ENCODE measurements at places on chromosomes 2 and 18.

GRCh38 chr2:55880416-55881143 is 43.0 kb downstream of the EFEMP1 start:
- no peak for DNase-seq

DNA sequence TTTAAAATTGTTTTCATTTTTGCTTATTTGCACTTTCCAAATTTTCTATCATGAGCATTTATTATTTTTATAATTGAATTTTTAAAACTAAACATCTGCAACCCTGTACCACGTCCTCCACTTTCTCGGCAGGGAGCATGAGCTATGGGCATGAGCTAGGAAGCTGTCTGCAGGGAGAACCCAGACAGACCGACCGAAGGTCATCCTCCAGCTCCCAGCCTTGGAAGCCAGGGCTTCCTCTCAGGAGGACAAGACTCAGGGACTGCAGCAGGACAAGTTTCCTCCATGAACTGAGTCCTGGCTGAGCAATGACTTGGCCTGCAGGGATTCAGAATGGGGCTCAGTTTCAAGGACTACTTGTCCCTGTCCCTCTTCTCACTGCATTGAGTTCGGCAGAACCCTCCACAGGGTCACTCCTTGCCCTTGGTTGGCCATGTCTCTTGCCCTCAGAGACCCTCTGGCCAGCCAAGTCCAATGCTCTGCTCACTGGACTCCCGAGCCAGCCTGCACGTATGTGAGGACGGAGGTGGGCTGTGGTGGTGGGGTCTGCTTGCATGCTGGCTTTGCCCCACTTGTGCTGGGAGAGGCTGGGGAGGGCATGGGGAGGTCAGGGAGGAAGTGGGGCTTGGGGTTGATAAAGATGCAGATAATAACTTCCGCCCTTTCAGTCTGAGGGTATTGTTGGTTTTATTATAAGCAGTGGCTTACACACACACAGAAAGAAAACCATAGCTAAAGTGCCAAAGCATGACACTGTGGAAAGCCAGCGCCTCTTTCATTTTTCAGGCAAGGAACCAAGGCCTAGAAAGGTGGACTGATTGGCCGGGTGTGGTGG is 6.6 kb downstream of the NMUR1 start:
- no peak for DNase-seq

DNA sequence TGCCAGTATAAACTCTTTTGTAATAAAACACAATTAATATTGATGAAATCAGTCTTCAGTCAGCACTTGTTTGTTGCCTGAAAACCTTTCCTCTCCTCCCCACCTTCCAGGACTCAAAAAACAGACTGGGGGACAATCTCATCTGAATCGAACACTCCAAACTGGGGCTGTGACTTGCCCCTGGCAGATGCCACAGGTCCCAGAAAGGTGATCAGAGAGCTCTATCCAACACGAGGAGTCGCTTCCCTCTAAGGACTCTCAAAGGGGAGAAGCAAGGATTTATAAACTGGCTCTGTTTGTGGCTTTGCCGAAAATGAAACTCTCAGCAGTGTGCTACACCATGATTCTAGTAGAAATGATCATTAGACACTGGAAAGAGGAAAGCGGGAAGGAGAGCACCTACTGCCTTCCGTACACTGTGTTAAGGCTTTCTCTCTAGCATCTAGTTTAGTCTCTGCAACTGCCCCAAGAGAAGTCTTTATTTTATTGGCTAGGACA is 199.2 kb downstream of the TGIF1 start:
- DNase-seq = no peak

GRCh38 chr2:234019896-234020295 is 30.6 kb upstream of the SPP2 start:
- no peak for DNase-seq

DNA sequence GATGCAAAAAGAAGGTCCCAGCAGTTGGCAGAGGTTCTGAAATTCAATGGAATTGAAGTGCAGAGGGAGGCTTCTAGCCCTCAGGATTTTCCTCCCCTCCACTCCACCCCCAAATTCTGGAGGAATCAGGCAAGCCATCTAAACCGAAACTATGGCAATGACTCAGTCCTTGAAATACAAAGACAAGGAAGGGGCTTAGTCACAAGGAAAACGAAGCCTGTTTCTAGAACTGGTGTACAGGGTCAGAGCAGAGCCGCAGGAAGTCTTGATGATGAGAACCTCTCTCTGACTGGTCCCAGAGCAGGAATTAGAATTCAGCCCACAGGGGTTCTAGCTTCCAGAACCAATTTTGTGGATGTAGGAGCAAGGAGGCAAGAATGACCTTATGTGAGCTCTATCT is 111.7 kb upstream of the SCN1A start:
- DNase-seq = no peak

DNA sequence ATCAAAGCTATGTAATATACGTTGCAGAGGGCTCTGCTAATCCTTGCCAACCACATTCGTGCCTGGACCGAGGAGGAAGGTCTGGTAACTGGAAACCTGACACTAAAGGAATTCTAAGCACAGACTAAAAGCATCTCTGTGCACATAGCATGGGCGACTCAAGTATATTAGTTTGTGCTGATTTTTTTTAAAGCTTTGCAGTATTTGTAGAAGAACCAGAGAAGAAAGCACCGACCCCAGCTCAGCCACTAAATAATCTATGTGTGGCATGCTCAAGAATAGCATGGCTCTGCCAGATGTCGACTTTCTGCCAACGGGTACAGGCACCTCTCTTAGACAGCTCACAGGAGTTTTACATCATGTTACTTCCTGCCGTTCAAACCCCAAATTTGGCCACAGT is 73.2 kb upstream of the NRP2 start:
- no peak for DNase-seq

- no peak for DNase-seq
These were observed 402.0 kb upstream of the ACVR2A start for GRCh38 chr2:147442816-147443215.

DNA sequence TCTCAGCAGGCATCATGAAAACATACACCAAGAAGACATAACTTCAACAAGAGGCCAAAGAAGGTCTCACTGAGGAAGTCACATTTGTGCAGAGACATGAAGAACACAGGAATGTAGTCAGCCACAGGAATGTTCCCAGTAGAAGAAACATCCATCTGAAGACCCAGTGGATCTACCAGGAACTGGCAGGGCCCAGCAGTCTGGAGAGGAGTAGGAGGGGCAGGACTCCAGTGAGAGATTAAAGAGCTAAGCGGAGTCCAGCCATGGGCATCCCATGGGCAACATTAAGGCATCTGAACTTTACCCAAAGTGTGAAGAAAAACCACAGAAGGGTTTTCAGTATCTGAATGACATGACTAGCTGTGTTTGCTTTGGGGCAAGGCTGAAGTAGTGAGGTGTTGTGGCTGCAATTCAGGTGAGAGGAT is 103.1 kb downstream of the UPP2 start:
- DNase-seq = no peak

DNA sequence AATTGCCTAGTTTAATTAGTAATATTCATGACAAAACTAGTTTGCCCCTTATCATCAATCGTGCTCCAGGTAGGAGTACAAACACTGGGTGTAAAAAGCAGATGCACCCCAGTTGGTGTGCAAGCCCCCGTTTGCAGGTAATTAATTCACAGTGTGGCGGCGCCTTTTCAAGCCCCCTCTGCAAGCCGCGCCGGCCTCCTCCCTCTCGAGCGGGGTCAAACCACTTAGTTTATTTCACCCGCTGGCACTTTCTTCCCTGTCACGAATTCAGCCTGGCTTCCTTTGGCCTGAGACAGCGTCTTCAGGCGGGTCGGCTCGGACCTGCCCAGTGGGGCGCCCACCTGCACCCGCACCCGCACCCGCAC is 64.7 kb upstream of the MAPRE2 start:
- DNase-seq = no peak

DNA sequence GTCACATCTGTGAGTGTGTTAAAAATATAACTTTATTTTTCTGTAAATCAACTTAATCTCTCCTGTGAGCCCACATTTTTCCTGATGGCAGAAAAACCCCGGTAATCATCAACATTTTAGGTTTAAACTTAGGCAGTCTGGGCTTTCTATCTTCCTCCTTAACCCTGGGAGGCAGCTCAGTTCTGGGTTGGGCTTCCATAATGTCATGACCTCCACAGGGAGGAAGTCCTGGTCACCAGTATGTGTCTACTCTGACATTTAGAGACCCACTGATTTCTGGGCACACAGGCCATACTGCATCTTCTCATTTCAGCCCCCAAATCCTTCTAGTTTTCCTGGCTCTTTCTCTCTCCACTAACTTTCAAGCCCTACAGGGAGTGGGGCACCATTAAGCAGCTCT is 181.2 kb downstream of the DYSF start:
- no peak for DNase-seq

DNA sequence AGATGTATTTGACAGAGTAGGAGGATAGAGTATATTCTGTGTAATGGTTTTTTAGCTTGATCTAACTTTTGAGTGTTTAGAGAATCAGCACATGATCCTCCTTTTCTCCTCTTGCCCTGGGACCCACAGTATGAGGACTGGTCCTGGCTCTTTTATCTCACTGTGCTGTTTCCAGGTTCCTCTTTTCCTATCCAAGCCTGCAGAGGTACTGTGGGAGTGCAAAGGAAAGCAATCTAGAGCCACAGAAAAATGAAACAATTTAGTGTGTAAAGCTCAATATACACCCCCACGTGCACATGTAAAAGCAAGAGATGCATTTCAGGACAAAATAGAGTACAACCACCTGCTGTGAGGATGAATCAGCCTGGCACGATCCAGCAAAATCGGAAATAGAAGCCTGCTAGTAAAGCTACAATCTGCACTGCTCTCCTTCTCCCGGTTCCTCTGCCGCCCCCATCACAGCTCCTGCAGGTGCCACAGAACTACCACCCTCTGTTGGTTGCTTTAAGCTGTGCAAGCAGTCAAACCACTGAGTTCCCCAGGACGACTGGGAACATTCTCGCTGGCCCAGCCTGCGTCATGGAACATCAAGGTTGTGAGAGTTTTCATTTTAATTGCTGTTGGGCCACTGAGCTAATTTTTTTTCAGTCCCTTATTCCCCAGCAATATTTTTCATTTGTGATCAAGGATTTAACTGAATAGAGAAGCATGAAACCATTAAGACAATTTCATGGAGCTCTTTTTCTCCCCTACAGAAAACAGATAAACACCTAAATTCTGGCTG is 47.8 kb upstream of the MAPRE3 start:
- DNase-seq = peak; percentile 30

DNA sequence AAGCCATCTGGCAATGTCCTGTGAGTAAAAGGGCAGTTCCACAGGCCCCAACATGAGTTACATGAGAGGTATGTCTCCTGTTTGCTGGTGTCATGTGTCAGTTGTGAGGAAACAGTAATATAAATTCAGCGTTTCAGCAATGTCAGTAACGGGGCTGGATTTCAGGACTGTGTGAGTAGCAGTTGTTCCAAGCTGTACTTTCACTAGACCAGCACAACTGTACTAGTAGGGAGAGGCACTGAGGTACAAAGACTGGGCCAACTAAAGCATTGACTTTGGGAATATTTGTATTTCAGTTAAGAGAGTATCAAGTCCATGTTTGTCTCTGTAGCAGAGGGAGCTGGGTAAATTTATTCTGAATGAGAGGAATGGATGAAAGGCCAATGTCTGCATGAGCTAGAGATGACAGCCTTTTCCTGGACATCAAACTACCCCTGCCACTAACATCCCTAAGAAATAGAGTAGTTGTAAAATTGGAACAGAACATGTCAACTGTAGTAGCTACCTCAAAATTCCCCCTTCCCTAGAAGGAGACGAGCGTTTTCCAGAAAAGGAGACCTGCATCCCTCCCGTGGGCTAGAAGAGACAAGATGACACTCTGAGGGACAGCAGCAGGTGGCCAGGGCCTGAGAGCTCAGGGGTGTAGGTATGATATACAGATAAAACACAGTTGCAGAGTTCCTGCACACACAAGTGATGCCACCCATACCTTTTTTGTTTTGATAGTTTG is 24.4 kb downstream of the EIF4E2 start:
- DNase-seq = no peak

DNA sequence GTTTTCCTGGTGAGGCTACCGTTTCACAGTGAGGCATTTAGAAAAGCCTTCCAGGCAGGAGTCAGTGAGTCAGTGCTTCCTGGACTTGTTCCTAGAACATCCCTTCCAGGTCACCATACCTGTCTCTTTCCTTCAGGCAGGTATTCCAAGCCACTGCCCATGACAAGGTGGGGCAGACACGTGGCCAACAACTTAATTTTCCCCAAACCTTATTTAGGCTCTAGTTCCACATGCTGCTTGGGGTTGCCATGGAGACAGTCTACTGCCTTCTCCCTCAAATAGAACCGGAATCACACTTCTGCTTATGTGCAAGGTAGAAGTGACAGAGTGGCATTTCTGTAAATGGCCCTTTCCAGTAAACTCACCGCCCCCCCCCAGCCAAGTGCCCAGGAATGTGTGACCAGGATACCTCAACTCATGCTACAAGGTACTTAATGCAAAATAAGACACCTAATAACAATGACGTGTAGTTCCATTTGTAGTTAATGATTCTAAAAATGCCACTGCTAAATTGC is 258.3 kb downstream of the PRKCE start:
- peak; percentile 25 for DNase-seq

DNA sequence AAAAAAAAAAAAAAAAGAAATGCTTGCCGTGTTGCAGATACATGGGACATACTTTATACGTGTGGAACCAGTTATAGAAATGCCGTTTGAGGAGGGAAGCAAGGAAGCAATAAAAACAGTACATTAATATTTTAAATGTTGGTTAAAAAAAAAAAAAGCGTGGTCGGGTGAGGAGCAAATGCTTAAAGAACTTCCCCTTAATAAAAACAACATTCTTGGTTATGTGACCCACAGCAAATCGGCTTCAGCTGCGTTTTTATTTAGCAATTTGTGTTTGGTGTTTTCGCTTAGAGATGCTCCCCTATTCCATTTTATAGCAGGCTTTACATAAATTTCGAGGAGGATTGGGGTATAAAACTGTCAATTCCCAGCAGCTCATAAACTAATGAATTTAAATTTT is 223.6 kb downstream of the LRRTM1 start:
- DNase-seq = no peak

- DNase-seq = no peak
These were observed 2003.8 kb upstream of the PIK3C3 start for GRCh38 chr18:39951142-39951720.

- no peak for DNase-seq
These were observed 92.0 kb downstream of the LRP1B start for GRCh38 chr2:142038826-142039225.

DNA sequence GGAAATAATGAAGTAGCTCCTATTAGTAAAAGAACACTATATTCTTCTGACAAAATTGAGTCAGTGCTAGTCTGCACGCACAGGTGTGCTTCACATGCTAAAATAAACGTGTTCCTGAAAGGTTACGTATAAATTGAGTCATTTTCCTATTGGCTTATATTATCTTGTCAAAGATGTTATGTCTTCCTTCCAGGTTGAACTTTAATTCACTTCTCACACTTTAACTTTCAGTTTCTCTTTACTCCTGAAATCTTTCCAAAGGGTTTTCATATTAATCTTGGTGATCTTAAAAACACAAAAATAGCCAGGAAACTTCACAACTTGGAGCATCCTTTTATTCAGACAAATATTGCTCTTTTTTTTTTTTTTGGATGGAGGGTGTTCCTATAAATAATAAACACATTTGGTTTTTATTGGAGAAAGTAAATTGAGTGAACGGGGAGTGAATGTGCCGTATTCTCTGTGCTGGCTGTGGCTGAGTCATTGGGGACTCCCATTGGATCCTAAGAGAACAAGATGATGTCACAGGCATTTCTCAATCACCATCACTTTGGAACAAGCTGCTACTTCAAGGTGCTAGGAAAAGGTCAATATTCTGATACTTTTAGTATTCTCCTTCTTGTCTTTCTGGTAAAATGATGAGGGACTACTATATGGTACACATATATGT is 150.2 kb upstream of the SPATS2L start:
- DNase-seq = no peak
